ENCODE measurements at places on chromosomes 6 and 20.

DNA sequence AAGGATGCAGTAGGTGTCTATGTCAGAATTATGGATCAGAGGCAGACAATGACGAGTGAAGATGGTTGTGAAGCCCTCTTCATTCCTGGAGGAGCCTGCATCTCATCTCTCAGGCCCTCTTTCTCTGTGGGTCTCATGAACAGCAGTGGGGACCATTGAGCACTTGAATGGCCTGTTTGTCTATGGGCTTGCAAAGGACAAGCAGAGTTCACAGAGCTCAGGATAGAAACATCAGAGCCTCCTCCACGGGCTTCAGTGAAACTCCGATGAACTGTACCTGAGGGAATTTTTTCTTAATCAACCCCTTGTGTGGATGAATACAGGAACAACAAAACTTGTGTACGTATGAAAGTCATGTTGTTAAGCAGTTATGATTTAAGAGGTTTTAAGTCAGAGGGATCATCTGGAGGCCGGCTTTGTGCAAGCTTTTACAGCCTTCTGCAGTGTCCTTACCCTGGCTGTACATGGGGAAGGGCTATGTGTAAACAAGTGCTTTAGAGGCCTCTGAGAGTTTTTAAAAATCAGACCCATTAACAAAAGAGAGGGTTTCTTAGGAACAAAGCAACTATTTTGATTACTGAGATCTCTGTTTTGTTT, 29.7 kb upstream of the PI16 start:
- no peak for DNase-seq

- DNase-seq, result no peak
These were observed 11.4 kb downstream of the PKIB start for GRCh38 chr6:122621638-122622037.

DNA sequence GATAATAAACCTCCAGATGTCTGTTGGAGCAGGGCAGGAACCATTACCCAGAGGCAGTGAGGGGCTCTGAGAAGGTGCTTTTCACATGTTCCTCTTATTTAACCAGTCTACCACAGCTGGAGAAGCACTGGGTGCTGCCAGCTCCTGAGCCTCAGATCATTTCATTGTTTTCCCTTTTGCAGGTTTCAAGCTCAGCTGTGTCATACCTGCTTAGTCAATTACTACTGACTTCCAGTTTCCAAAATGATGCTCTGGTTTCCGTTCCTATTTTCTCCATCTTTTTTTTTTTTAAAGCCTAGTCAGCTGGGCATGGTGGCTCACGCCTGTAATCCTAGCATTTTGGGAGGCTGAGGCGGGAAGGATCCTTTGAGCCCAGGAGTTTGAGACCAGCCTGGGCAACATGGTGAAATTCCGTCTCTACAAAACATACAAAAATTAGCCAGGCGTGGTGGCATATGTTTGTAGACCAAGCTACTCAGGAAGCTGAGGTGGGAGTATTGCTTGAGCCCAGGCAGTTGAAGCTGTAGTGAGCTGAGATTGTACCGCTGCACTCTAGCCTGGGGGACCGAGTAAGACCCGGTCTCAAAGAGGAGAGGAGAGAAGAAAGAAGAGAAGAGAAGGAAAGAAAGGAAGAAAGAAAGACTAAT, 6.7 kb downstream of the FLOT1 start:
- DNase-seq, result no peak

- peak; percentile 31 for DNase-seq
These were observed 19.8 kb upstream of the TREM1 start for GRCh38 chr6:41306187-41306854.

- no peak for DNase-seq
These were observed 10.4 kb downstream of the HIVEP2 start for GRCh38 chr6:142934599-142934998.

GRCh38 chr6:4478098-4478497, 298.1 kb upstream of the CDYL start:
- DNase-seq, result no peak

- DNase-seq, result no peak
These were observed 8.0 kb upstream of the UBE2J1 start for GRCh38 chr6:89360415-89360999.

- DNase-seq, result no peak
These were observed 50.4 kb downstream of the YTHDF1 start for GRCh38 chr20:63165356-63166192.

GRCh38 chr6:54813892-54814291, 32.7 kb upstream of the FAM83B start:
- no peak for DNase-seq

DNA sequence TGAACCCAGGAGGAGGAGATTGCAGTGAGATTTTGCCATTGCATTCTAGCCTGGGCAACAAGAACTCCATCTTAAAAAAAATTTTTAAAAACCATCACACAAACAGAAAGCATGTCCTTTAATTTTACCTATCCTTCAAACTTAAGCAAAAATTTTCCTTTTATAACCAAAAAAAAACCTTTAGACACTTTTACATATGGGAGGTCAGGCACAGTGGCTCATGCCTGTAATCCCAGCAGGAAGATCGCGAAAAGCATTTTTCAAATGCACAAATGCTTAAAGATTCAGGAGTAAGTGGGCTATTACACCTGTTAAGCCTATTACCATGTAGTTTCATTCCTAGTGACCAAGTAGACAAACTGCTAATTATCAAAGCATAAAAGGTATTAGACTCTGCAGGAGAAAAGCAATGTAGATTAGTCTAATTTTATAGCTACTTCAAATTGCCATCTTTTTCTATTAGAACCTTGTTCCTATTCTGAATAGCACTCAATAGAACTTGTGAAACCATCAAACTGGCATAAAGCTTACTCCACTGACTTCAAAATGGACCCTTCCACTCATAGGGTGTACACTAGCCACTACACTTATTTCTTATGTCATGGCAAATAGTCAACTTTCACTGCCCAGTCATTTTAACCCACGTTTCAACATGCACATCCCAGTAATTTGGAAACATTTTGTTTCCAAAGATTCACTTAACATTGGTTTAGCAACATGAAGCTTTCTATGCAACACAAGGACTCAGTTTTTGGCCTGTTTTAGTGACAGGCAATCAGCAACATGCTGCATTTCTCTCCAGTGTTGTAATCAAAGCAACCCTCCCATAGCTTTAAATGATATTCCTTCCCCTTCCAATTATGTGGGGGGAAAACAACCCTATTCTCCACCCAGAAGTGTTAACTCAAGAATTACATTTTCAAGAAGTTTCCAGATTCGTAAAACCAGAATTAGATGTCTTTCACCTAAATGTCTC, 4.0 kb downstream of the EEF1A1 start:
- DNase-seq, result no peak

- DNase-seq, result no peak
These were observed 1.6 kb downstream of the ZMYND8 start for GRCh38 chr20:47354714-47355488.

DNA sequence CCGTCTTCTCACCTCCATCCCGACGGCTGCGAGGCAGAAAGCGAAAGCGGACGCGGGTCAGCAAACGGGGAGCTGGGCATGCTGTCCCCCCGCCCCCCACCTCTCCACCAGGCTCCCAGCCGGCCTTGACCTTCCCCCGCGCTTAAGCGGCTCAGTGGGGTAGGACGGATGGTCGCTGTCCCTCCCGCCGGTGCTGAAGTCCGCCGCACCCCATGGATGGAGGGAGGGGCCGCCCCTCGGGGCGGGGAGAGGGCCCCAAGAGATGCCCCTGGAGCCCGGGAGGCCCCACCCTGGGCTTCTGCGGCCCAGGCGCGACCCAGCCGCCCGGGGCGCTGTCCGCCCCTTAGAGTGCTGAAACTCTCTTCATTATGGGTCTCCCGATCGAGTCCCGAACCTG, at the start of gene KCNB1:
Gene KCNB1, minus strand, starts transcription at position 48 of the 397 bp plus-strand sequence. CDS start 188 bp downstream, outside the sequence.
- no peak for DNase-seq

DNA sequence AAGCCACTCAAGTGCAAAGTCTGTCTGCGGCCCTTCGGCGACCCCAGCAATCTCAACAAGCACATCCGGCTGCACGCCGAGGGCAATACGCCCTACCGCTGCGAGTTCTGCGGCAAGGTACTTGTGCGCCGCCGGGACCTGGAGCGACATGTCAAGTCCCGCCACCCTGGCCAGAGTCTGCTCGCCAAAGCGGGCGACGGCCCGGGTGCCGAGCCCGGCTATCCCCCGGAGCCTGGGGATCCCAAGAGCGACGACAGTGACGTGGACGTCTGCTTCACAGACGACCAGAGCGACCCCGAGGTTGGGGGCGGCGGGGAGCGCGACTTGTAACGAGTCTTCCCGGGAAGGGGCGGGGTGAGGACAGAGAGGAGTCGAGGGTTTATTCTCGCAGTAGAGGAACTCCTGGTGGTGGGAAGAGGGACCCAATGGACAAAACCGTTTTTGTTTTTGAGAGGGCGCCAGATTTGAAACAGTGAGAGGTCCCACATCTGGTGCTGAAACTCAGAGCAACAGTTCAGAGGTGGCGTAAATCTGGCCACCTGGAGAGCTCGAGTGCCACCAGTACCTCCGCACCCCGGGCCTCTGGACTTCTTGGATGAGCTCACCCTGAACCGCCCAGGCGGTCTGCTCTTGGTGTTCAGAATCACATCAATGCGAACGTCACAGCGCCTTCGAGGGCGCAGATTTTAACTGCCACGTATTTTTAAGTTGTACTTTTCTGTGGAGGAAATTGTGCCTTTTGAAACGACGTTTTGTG, 8.0 kb downstream of the PRDM13 start:
- DNase-seq, result no peak

- no peak for DNase-seq
These were observed 145.5 kb upstream of the STMND1 start for GRCh38 chr6:16956361-16956760.

GRCh38 chr6:137801352-137802114, 65.5 kb upstream of the TNFAIP3 start:
- no peak for DNase-seq

- DNase-seq, result no peak
These were observed 3.9 kb upstream of the LSM14B start for GRCh38 chr20:62118113-62119043.

DNA sequence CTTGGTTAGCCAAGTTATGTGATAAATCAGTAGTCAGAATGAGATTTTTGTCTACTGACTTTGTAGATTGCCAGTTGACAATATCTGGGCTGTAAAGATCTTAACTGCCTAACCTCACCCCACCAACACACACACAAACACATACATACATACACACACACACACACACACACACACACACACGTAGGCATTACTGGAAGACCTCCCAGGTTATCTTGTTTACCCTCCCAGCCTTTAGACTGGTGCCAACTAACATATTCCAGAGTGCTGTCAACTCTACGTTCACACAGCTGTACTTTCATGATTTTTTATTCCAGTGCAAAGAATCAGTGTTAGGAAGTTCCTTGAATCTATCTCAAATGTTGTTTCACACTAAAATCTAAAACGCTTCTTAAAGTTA, 38.9 kb downstream of the BMP5 start:
- no peak for DNase-seq

Measured in stimulated activated CD4-positive, alpha-beta T cell treated with anti-CD3 and anti-CD28 coated beads, Interleukin-2, amount 100 ng/mL, for 4 hours (primary cell).